ENCODE measurements at places on chromosomes 2 and 18. TPM values are rescaled to one million over a fixed set of nuclear protein-coding genes. Genes with fewer than 3 reads are reported as not detected.
A peak's percentile ranks its signal among the peaks of the same experiment; 100 is the strongest.

DNA sequence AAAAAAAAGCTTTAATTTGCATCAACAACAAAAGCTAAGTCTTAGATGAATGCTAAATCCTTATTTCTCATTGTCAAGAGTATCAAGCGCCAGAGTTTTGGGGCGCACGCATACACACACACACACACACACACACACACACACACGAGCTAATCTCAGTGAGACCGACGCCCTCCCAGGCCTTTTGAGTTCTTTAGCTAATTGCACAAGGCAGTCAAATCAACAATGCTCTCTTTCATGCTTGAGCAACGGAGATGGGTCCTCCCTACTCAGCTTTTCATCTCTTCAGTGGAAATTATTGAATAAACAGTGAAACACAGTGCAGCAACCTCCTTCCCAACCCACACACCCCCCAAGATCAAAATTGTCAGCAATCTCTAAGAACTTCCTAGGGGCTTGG, 19.2 kb downstream of the GKN1 start:
- DNase-seq: no peak

DNA sequence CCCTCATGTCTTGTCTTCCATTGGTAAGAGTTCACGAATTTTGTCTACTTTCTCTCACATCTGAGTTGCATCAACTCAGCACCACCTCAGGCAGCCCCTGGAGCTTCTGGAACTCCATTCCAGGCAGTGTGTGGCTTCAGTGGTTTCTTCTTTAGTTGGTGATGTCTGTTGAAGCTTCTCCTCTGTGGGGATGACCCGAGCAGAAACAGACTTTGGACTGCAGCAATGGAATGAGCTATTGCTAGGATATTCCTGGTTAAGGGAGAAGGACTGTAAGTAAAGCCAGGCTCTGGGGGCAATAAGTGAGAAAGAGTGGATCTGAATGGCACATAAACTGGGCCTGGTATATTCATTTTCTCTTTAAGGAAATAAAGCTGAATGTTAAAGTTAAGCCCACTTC, 32.3 kb upstream of the STAT4 start:
- no peak for DNase-seq

SERPINB2 gene
- polyA plus RNA-seq: 19.9 TPM

DNA sequence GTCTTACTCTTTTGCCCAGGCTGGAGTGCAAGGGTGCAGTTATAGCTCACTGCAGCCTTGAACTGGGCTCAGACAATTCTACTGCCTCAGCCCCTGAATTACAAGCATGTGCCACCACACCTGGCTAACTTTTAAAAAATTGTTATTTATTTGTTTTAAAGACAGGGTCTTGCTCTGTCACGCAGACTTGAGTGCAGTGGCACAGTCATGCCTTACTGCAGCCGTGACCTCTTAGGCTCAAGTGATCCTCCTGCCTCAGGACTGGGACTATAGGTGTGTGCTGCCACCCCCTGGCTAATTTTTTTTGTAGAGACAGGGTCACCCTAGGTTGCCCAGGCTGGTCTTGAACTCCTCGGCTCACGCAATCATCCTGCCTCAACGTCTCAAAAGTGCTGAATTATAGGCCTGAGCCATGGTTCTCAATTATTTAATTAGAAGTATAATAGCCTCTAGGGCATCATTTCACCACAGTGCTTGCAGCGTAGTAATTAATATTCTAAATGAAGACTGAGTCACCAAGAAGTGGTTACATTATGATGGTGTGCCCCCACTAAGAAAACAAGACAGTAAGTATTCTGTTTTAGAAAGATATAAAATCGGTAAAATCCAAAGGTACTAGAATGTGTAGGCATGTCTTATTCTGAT, 69.6 kb downstream of the EML4 start:
- DNase-seq: peak; percentile 9

DNA sequence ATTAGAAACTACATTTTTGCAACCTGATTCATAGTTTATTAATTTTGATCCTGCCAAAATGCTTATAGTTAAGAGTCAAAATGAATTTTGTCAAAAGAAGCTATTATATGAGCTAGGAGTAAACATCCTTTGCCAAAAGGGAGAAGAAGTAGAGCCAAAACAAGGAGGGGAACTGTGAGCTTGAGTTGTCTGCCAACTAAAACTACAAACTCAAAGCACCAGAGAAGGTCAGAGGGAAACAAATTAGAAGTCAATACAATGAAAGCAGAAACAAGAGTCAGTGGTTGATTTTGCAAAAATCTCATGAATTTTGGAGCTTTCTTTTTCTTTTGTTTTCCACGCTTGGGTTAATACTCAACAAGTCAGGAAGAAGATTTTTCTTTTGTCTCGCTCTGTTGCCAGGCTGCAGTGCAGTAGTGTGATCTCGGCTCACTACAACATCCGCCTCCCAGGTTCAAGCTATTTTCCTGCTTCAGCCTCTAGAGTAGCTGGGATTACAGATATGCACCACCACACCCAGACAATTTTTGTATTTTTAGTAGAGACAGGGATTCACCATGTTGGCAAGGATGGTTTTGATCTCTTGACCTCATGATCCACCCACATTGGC, 508.5 kb downstream of the RIT2 start:
- DNase-seq: no peak

SLC4A3 gene
- not detected for polyA plus RNA-seq

DNA sequence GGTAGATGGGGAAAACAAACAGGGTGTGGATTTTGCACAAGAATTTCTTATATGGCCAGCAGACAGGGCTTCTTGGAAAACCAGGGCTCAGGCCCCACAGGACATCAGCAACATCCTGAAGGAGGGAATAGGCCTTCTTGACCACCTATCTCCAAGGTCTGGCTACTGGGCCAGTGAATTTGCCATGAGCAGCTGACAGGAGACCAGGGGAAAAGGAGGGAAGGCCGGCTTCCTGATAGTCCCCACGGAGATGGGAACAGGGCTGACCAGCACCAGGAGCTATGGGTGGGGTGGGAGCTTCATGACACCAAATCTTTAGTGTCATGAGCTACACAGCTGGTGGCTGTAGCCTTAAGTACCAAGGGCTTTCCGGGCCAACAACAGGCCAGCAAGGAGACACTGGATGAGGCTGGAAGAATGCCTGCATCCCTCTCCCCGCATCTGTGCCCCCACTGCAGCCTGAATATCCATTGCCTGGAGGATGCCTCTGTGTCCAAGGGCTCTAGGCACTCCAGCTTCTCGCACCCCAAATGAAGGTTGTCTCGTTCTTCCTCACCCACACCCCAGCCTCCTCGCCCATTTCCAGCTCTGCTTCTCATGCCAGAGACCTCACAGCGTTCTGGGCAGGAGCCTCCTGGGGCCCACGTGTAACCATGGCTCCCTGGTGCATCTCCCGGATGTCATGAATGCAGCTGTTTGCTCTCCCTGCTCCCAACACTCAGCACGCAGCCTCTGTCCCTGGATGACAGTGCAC, 74.8 kb downstream of the EMX1 start:
- no peak for DNase-seq

DNA sequence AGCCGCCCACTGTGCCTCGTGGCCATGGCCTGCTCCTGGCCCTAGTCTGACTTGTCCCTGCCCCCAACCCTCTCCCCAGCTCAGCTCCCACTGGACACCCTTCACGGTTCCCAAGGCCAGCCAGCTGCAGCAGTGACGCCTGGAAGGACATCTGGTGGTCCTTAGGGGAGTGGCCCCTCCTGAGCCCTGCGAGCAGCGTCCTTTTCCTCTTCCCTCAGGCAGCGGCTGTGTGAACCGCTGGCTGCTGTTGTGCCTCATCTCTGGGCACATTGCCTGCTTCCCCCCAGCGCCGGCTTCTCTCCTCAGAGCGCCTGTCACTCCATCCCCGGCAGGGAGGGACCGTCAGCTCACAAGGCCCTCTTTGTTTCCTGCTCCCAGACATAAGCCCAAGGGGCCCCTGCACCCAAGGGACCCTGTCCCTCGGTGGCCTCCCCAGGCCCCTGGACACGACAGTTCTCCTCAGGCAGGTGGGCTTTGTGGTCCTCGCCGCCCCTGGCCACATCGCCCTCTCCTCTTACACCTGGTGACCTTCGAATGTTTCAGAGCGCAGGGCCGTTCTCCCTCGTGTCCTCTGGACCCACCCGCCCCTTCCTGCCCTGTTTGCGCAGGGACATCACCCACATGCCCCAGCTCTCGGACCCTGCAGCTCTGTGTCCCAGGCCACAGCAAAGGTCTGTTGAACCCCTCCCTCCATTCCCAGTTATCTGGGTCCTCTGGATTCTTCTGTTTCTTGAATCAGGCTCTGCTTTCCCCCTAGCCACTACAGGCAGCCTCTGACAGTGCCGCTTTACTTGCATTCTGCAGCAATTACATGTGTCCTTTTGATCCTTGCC, 35.8 kb downstream of the ANO7 start:
- DNase-seq: no peak

LINC00305 gene
- polyA plus RNA-seq: not detected

DNA sequence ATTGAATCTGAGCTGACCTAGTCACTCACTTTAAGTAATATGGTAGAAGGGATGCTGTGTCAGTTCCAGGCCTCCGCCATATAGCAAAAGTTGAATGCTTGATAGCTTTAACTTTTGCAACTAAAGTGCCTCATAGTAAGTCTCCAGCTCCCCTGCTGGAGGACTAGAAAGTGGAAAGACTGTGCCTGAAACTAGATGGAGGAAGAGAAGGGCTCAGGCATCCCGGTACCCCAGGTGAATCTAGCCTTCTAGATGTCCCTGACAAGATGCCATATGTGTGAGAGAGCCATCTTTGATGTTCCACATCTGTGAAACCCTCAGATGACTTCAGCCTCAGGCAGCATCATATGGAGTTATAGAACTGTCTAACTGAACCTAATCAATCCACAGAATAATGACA, 21.0 kb downstream of the OTX1 start:
- DNase-seq: no peak

GRCh38 chr2:119553687-119554344, 9.6 kb downstream of the CFAP221 start:
- no peak for DNase-seq

- no peak for DNase-seq
Observed at GRCh38 chr2:215868846-215869543, 144.4 kb downstream of the MREG start.

GRCh38 chr2:179273461-179273962, 8.9 kb upstream of the SESTD1 start:
- DNase-seq: no peak

CHN1 gene
- not detected for polyA plus RNA-seq

DNA sequence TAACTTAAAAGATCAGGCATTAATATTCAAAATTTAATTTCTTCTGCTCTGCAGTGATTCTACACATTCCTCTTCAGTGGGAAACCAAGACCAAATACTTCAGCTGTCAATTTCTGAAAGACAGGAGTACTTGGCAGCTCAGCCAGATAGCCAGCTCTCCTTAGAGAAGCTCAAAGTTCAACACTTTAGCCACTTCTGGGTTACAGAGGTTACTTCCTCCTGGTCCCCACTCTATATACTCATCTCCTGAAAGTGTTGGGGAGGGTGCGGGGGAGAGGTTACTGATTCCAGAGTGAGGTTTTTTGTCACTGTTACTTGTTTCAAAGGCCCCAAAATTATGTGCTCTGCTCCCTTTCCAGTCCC, 4.1 kb downstream of the CYTIP start:
- DNase-seq: peak; percentile 64

- DNase-seq: no peak
Observed at GRCh38 chr18:77865853-77866252, 616.2 kb downstream of the GALR1 start.

CHRNA1 gene
- polyA plus RNA-seq: not detected

GRCh38 chr2:96195410-96196066, 13.1 kb downstream of the STARD7 start:
- DNase-seq: no peak

DNA sequence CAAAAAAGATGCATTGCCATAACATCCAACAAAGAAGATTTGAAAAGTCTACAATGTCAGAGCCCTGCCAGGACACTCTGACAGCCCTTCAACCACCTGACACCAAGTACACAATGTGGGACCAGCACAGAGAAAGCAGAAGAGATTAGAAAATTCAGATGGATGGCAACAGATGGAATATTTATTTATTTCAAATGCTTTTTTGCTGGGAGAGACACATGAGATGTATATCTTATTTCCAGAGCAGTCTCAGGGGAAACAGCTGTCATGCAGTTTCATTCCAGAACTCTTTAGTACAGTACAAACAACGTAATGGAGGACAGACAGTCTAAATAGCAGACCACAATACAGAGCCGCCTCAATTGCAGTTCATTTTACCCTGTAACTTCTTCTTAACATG, 110.1 kb downstream of the MAIP1 start:
- DNase-seq: no peak

- DNase-seq: peak; percentile 41
Observed at GRCh38 chr2:205682239-205682970, at the start of gene NRP2. TSS of gene NRP2 (plus strand) at chr2:205682501. CDS start at chr2:205683291, 790 bp downstream.

Measured in CD14-positive monocyte (primary cell).